NCI-H1436 (cell line): ENCODE measurements at places on chromosomes 6 and 20.

- DNase-seq: no peak
Observed at GRCh38 chr6:111761783-111762312, 111.4 kb downstream of the FYN start.

DNA sequence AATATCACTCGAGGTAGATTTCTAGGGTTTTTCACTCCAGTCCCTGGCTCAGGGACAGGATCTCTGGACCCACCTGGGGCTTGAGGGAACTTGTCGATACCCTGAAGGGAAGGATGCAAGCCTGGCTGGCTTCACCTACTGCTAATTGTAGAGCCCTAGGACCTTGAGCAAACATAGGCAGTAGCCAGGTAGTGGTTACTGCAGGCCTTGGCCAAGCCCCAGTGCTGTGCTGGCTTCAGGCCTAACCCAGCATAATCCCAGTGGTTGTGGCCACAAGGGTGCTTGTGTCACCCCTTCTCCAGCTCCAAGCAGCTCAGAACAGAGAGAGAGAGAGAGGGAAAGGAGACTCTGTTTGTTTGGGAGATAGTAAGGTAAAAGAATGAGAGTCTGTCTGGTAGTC, 5.8 kb upstream of the MCM9 start:
- no peak for DNase-seq

- no peak for DNase-seq
Observed at GRCh38 chr20:18987781-18988360, 174.3 kb downstream of the SCP2D1 start.

DNA sequence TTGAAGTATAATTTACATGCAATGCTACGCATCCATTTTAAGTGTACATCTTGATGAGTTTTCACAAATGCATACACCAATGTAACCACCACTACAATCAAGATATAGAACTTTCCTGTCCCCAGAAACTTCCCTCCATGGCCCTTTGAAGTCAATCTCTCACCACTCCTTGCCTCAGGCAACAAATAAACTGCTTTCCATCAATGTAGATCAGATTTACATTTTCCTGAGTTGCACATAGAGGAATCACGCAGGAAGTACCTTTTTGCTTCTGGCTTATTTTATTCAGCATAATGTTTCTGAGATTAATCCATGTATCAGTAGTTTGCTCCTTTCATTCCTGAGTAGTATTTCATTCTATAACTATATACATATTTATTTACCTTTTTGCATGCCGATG, 59.6 kb upstream of the NNAT start:
- DNase-seq: no peak

- no peak for DNase-seq
Observed at GRCh38 chr6:138336221-138336620, 41.5 kb upstream of the SMIM28 start.

- DNase-seq: no peak
Observed at GRCh38 chr6:328136-328670, 35.9 kb downstream of the DUSP22 start.

DNA sequence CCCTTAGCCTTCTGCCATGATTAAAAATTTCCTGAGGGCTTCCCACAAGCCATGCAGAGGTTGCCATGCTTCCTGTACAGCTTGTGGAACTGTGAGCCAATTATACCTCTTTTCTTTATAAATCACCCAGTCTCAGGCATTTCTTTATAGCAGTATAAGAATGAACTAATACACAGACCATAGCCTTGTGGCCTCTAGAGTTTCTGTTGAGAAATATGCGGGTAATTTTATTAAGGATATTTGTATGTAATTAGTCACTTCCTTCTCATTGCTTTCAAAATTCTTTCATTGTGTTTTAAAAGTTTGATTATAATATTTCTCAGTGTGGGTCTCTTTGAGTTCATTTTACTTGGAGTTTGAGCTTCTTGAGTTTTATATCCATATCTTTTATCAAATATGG, 484.9 kb downstream of the COL12A1 start:
- no peak for DNase-seq

GRCh38 chr6:147614501-147614900, 106.0 kb downstream of the SAMD5 start:
- no peak for DNase-seq

DNA sequence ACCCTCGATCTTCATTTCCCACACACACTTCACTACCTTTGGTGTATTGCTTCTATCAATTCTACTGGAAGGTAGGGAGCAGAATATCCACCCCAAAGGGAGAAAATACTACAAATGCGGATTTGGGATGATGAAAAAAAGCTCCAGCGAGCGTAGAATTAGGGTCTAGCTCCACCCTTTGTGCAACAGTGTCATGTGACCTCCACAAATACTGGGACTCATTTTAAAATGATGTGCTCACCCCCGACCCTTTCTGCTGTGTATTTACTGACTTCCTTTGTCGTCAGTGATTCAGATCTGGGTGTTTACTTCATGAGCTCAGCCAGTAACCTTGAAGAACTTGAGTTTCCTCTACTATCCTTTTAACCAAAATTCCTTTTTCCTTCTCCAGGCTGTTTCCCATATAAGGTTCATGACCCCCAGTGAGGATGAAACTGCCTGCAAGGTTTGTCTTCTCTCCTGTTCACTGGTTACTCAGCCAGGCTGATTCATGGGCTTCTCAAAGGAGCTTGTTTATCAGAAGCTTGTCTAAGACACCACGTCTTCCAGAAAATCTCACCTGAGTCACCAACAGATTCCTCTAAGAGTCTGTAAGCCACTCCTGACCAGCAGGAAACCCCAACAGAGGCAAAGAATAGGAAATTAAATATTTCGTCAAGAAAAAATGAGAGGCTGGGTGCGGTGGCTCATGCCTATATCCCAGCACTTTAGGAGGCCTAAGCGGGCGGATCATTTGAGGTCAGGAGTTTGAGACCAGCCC, 39.6 kb upstream of the PAX1 start:
- DNase-seq: no peak

GRCh38 chr20:1334761-1335160, 5.8 kb upstream of the SDCBP2 start:
- DNase-seq: no peak

GRCh38 chr20:61436283-61436666, 184.2 kb downstream of the CDH4 start:
- DNase-seq: no peak

DNA sequence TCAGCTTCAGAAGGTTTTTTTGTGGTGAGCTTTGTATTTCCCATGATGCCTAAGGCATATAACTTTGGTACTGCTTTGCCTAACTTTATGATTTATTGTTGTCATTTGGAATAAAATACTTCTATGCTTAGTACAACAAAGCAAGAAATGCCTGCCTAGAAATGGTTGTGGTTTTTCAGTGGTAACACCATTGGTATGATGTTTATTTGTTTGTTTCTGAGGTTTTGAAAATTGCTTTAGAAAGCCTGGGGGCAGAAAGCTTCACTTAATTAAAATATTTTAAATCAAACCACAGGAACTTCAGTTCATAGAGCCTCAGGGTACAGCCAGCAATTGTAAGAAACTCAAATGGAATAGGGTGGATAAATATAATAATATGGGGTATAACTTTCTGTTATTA, 351.2 kb upstream of the MAP3K7 start:
- DNase-seq: no peak

- no peak for DNase-seq
Observed at GRCh38 chr6:136307351-136307750, 17.7 kb upstream of the BCLAF1 start.

DNA sequence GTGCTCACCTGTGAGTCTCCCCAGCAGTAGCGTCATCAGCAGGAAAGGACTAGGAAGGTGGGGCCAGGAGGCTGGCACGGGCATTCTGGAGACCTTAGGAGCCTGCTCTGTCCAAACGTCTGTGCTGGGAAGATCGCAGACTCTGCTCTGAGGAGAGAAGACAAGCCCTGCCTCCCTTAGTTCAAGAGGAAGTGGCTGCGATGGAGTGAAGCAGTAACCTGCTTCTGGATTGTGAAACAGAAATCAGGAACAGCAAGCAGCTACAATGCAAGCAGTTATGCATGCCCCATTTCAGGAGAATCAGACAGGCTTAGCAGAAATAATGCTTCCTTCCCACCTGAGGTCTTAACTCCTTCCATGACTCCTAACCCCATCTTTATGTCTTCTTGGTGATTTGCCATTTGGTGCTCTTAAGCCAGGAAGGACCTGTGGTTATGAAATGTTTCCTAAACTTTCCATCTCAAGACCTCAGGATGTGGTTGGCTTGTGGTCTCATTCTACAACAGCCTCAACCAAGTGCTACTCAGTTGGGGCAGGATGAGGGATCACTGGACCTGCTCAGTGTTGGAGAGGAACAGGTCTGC, at the start of gene SIRPB1:
TSS of gene SIRPB1 (minus strand) at position 149 of the 584 bp plus-strand sequence. CDS start at position 84, 65 bp downstream.
- no peak for DNase-seq

DNA sequence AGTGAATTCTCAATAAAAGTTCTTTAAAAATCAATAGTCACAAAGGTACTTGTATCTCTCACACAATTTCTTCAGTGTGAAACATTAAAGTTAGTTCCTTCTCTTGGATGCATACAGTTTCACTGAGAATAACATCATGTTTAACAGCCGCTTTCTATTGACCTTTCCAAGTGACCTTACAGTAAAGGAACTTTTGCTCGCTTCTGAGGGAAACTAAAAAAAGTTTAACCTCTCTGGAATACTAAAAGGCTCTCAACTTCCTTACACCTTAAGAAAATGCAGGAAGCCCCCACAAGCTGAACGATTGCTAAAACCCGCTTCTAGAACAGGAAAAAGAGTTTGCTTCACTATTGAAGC, 1.3 kb downstream of the RRAGD start:
- no peak for DNase-seq

GRCh38 chr6:67210450-67210849, 1424.6 kb upstream of the ADGRB3 start:
- DNase-seq: no peak

DNA sequence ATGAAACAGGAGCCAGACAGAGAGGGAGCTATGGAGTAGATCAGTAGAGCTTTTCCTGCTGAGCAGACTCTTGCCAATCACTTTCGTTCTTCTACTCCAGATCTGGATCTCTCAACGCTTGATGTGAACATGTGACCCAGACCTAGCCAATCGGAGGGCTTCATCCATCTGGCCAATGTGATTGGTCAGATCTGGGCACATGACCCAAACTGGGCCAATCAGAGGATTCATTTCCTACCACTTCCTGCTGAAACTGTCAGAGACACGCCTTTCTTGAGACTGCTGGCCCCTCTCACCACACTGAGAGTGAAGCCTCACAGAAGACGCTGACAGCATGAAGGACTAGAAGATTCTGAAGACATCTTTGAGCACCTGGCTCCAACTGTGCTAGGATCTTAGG, 44.2 kb upstream of the ZMYND8 start:
- DNase-seq: no peak

- no peak for DNase-seq
Observed at GRCh38 chr6:18242062-18242851, 22.1 kb downstream of the DEK start.

DNA sequence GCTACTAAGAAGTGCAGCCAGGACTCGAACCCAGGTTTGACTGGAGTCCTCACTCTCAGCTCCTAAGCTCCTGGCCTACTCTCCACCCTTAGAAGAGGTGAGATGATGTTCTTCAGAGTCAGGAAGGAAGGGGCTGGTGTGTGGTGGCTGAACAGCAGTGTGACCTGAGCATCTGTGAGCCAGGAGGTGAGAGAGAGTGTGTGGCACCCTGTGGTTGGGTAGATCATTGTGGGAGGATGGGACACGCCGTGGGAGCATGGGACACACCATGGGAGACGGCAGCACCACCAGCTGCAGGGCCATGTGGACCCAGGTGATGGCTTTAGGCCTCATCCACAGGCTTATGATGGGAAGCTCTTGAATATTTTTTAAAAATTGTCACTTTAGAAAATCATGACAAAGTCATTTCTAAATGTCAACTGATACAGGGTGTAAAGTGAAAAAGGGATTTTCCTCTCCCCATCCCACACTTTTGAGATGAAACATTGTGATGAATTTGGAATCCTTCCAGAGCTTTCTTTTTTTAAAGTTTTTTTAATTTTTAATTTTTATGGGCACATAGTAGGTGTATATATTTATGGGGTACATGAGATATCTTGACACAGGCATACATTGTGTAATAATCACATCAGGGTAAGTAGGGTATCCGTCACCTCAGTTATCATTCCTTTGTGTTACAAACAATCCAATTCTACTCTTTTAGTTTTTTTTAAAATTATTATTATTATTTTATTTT, 31.6 kb downstream of the SRC start:
- DNase-seq: no peak

DNA sequence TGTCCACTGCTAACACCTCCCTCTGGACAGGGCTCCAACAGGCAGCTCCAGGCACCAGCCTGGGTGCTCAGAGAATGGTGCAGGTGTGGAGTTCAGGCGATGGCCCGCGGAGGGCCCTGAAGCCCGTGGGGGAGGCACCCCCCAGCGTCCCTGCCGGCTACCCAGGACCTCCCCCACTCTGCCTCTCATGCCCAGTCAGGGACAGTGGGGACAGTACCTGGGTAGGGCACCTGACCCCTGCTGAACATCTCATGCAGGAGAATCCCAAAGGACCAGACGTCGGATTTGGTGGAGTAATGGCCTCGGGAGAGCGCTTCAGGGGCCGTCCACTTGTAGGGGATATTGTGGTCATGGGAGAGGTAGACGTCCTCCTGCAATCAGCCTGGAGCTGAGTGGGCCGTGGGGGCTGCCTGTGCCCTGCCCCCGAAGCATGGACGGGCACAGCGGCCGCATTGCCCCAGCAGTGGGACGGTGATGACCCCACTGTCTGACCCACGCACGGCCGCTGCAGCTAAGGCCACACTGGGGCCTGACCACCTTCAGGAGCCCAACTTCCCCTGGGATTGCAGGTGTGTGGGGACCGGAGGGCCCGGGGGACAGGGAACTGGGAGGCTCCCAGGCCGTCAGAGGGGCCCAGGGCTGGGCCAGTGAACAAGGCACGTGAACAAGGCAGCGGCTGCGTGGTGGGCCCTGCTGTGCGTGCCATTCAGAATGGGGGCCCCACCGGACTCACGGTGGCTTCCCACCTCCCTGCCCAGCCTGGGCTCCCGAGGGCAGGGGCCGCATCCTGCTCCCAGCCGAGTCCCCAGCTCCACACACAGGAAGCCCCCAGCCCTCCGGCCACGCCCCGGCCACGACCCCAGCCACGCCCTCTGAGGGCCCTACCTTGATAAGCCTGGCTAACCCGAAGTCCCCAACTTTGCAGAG, 7.1 kb downstream of the PTK6 start:
- DNase-seq: no peak

GRCh38 chr6:45984347-45984746, 31.3 kb downstream of the CLIC5 start:
- DNase-seq: no peak

DNA sequence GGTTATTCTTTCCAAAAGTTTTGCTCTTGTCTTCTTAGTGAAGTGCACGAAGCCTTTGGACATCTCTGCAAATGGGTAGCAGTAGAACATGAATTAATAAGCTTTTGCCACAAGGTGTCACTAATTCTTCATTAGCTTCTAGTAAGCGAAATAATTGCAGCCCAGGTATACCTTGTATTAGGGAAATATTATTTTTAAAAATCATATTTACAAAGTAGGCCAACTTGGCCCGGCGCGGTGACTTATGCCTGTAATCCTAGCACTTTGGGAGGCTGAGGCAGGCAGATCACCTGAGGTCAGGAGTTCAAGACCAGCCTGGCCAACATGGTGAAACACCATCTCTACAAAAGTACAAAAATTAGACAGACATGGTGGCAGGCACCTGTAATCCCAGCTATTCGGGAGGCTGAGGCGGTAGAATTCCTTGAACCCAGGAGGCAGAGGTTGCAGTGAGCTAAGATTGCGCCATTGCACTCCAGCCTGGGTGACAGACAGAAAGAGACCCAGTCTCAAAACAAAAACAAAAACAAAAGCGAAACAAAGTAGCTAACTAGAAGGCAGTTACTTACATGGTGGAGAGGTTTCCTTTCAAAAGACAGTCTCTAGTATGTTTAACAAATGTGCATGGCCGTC, 8.8 kb upstream of the RSPH3 start:
- DNase-seq: no peak
